ENCODE measurements at places on chromosomes 11 and 22.
A peak's percentile ranks its signal among the peaks of the same experiment; 100 is the strongest.

DNA sequence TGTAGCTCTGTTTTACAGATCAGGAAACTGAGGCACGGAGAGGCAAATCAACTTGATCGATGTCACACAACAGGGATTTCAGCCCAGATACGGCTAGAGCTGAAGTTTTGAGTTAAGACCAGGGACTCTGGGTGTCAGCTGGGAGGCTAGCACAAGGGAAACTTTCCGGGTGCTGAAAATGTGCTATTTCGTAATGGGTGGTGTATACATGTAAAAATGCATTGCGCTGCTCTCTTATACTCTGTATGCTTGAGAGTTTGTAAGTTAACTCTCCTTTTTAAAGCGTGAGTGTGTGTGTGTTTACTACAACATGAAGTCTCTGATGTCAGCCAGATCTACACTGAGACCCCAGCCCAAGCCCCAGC is 227.6 kb downstream of the MN1 start:
- DNase-seq = no peak

GRCh38 chr11:126345759-126346585 is 9.5 kb upstream of the ST3GAL4 start:
- DNase-seq = peak; percentile 92

DNA sequence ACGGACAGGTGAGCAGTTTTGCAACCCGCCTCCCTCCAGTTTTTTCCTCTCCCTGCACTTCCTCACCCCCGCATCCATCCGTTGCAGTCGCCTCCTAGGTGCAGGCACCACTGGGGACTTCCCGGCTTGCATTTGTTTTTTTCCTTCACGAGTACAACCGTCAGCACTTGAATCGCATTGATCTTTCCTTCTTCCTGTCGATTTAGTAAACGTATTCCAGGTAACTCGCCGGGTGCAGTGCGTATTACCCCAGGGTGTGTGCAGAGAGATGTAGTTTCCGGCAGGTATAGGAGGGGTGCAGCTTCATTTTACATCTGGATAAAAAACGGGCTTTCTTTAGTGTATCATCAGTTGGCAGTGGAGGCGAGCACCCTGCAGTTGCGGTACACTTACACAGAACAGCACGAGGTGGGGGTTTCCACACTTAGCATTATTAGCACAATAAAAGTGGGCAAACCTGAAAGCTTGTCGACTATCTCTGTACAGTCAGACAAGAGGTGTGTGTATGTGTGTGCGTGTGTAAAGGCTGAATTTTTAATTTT is at the start of gene SORL1-AS1:
Gene SORL1-AS1 (minus strand): TSS at position 359 of the 542 bp plus-strand sequence.
- no peak for DNase-seq

GRCh38 chr11:120807414-120808150 is 216.3 kb upstream of the TBCEL start:
- no peak for DNase-seq

- no peak for DNase-seq
These were observed 21.7 kb downstream of the GRAMD4 start for GRCh38 chr22:46641811-46642266.

- DNase-seq = no peak
These were observed 8.4 kb upstream of the MGAT3 start for GRCh38 chr22:39448205-39449054.

DNA sequence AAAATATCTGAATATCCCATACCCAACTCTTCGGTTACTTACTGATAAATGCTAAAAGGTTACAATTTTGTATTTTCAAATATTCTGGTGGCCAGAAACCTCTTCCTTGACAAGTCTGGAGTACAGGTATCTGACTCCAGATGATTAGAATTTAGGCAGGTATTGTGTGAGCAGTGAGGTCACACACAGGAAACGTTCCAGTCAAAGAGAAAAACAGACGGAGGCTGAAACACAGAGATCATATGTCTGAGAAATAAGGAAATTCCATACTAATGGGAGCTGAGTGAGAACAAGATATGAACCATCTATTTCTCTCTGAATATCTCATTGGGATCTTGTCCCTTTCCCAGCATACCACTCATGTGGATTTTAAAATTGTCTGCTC is 89.4 kb upstream of the IGLL5 start:
- no peak for DNase-seq

GRCh38 chr11:44876194-44876723 is 74.4 kb downstream of the TP53I11 start:
- DNase-seq = no peak

GRCh38 chr22:43823353-43823908 is 11.3 kb upstream of the EFCAB6 start:
- DNase-seq = peak; percentile 11

GRCh38 chr11:95703049-95703448 is 86.5 kb downstream of the FAM76B start:
- DNase-seq = no peak

GRCh38 chr22:23183061-23183698 is 2.9 kb downstream of the BCR start:
- DNase-seq = peak; percentile 77

DNA sequence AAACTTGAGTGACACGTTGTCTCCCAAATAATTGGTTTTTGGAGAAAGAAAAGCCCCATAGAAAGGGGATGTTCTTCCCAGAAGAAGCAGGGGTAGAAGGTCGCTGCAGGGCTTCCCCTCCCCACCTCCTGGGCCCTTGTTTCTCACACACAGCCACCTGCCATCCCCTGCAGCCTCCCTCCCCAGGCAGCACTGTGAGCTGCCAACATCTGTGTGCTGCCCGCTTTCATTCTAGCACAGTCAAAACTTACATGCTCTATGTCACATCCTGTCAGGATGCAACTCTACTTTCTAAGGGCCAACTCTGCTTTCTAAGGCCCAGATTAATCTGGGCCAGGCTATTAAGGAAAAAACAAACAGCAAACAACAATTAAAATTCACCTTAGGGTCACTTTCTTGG is 309.4 kb upstream of the ZC3H12C start:
- no peak for DNase-seq

DNA sequence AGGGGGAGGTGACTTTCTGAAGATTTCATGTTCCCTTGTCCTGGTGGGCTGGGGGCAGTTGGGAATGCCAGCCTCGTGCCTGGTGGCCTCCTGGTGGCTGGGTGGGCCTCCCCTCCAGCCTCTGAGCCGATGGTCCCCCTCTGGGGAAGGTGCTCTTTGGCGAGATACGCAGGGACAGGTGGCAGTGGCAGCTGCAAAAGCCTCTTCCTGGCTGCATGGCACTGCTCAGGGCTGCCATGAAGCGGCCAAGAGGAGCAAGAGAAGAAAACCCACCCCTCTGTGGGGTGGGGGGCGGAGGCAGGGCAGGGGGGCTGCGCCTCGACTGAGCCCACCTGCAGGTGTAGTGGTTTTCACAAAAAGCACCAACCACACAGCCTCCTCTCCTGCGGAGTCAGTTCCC is 61.8 kb upstream of the PHF21B start:
- DNase-seq = no peak

GRCh38 chr11:40170078-40170477 is 1289.4 kb downstream of the LRRC4C start:
- no peak for DNase-seq
